Stimulated activated naive CD4-positive, alpha-beta T cell (primary cell): ENCODE measurements at places on chromosomes 1 and 21.

GRCh38 chr1:84675106-84675505 is 15.2 kb downstream of the SSX2IP start:
- no peak for DNase-seq

DNA sequence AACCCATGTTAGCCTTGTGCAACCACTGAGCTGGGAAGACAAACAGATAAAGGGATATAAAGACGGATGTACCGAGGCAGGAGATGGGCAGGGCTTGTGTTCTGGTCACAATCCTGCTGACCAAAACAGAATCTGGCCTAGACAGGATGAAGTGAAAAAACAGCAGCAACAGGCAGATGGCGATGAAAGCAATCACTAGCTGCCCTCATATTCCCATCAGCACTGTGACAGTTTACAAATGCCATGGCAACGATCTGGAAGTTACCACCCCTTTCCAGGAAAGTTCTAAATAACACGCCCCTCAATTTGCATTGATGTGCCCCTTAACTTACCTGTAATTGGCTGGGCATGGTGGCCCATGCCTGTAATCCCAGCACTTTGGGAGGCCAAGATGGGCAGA is 40.6 kb upstream of the CD46 start:
- DNase-seq = no peak

GRCh38 chr1:31327381-31327780 is 30.5 kb downstream of the ZCCHC17 start:
- DNase-seq = no peak

- DNase-seq = no peak
These were observed 4.6 kb upstream of the RNF186 start for GRCh38 chr1:19819701-19820100.

DNA sequence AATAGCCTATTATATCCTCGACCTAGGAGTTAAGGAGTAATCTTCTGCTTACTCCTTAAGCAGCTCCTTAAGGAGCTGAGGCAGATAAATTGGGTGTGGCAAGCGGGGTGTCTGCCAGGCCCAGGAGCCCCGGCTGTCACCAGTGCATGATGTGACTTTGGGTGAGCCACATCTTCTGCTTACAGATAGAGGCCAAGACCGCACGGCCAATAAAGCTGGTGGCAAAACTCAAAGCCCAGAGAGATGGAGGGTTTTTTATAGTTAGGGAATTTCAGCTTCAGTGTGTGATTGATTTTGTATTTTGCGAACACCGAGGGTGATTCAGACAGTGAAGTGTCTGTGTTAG is 9.8 kb downstream of the MX2 start:
- DNase-seq = no peak

GRCh38 chr1:76541618-76542017 is 325.7 kb upstream of the ST6GALNAC5 start:
- DNase-seq = no peak

DNA sequence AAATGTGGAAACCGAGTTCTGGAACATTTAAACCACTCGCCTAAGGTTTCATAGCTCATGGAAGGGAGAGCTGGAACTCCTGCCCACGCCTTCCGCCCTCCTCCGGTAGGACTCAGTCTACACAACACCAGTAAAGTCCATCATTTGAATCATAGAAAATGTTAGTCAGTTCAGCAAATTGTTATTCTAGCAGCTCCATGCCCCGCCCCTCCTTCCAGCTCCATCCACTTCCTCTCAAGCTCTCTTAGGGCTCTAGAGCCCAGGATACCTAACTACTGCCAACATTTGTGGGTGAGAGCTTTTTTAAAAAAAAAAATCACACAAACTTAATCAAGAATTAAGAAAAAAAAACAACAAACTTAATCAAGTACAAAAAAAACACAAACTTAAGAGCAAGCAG is 121.8 kb downstream of the TBX15 start:
- DNase-seq = no peak

- DNase-seq = no peak
These were observed 12.3 kb upstream of the LYPLAL1 start for GRCh38 chr1:219161371-219161770.

GRCh38 chr1:226185141-226186036 is 1.2 kb downstream of the ACBD3 start:
- DNase-seq = no peak
